Fibroblast of skin of scalp (primary cell): ENCODE measurements at places on chromosomes 2 and 18.

DNA sequence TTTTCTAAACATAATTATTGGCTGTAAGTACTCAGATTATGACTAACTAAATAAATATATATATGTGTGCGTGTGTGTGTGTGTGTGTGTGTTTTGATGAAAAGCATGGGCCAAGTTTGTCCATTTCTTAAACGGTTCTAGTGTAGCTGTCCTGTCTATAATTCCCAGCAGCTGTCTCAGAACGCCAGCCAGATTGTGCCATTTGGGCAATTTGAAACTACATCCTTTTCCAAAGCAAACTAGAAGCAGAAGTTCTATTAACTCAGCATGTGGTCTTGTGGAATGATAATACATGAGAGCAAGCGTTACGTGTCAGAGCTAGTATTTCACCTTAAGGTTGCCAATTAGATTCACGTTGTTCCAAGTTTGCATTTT lies 1.7 kb downstream of the ARHGAP28 start:
- DNase-seq = peak; percentile 95

DNA sequence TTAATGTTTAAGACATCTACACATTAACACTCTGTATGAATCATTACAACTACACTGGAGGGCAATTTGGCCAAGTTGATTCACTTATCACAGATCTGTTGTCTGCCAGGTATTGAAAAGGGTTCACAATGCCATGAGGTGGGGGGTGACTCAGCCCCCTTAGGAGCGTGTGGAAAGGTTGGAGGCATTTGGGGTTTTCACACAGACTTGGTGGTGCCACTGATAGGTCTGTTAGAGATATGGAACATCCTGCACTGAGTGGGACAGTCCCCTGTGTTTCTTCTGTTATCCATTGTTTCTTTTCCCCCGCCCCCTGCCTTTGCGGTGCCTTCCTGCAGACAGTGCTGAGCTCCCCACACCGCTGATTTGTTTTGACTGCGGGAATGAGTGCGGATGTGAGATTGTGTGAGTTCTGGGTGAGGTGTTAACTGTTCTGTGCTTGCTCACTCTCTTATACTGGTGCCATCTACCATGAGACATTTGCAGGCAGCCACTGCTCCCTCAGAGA lies 9.3 kb upstream of the TSN start:
- DNase-seq = no peak

- DNase-seq = peak; percentile 59
Observed at GRCh38 chr18:2979871-2980790, 32.8 kb downstream of the LPIN2 start.

DNA sequence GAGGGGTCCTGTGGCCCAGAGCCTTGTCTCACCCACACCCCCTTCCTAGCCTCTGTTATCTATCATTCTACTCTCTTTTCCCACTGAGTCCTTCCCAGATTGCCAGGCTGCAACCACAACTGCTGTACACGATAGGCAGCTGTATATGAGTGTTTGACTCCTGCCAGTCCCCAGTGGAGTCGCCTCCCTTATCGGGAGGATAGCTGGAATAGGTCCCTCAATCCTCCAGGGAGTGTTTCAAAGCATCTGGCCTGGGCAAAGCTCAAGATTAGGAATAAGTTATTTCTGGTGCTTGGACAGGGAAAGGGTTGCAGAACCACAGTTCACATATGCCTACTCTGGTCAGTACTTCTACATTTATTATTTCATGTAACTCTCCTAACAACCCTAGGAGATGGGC lies 4.8 kb downstream of the MSGN1 start:
- DNase-seq = no peak

DNA sequence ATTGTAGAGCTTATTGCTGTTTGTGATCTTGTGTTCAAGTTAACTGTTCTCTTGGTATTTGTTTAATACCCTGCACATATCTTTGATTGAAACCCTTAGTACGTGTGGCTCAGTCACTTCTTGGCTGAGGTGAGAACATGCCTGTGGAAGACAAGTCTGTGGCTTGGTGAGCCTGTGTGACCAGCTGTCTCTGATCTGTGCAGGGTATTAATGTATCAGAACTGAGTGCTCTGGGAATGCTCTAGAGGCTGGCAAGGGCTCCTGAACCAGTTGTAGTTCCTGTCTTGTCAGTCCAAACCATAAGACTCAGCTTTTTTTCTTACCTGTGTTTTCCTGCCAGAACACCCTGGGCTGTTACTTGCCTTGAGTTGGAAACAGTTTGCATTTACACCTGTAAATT lies 52.4 kb upstream of the EPHA4 start:
- DNase-seq = no peak

- no peak for DNase-seq
Observed at GRCh38 chr2:150477347-150477746, 10.1 kb downstream of the RND3 start.
